ENCODE measurements at places on chromosomes 12 and 14.
A peak's percentile ranks its signal among the peaks of the same experiment; 100 is the strongest.

- DNase-seq = no peak
Observed at GRCh38 chr12:131087302-131087818, 133.7 kb downstream of the ADGRD1 start.

GRCh38 chr12:105769486-105769885 lies 369.3 kb downstream of the NUAK1 start:
- DNase-seq = no peak

GRCh38 chr14:91373591-91374254 lies 43.9 kb downstream of the CCDC88C start:
- peak; percentile 85 for DNase-seq

- DNase-seq = no peak
Observed at GRCh38 chr12:101969-102878, 35.7 kb downstream of the IQSEC3 start.

DNA sequence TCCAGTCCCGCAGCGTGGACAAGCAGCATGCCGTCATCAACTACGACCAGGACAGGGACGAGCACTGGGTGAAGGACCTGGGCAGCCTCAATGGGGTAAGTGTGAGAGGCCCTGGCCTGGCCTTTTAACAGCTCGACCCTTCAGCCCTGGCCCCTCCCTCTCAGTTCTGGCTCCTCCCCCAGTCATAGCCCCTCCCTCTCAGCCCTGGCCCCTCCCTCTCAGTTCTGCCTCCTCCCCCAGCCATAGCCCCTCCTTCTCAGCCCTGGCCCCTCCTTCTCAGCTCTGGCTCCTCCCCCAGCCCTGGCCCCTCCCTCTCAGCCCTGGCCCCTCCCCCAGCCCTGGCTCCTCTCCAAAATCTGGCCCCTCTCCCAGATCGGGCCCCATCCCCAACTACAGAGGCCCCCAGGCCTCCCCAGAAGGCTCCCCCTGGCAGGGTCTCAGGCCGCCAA lies 11.2 kb downstream of the CEP170B start:
- no peak for DNase-seq

DNA sequence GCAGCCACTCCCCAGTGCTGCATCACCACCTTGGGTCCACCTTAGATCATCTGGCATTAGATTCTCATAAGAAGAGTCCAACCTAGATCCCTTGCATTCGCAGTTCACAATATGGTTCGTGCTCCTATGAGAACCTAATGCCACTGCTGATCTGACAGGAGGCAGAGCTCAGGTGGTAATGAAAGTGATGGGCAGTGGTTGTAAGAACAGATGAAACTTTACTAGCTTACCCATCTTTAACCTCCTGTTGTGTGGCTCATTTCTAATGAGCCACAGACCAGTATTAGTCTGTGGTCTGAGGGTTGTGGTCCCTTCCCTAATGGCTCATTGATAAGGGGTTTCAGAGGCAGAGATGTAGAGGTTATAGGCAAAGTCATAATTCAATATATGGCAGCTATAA lies 615.9 kb upstream of the MIS18BP1 start:
- DNase-seq = no peak

DNA sequence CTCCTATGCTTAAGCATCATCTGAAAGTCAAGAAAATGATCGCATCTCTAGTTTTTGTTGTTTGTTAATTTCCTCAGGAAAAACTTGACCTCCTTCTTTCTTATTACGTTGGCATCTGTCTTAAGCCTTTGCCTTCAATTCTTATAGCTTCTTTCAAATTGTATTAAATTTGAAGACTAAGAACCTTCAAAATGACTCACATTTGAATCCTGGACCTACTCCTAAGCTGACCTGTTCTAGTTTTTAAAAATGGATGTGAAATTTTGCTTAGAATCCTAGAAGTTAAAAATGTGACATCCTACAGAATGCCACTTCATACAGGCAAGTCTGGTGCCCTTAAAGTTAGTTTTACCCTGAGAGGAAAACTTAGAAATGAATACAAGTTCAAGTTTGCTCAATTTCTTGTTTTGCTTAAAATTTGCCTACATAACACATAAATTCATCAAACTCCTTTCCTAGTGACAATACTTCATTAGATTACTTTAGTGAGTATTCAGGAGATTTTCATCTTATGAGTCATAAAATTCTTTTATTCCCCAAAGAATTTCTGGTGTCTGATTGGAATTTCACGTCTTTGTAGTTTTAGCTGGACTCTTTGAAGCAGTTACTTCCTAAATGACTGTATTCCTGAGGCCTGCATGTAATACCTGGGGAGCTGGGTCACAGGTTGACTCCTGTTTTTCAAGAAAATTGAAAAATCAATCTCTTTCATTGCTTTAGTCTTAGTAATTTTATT lies 152.3 kb downstream of the MSRB3 start:
- DNase-seq = no peak

GRCh38 chr12:109885616-109886015 lies 5.3 kb upstream of the GLTP start:
- no peak for DNase-seq

DNA sequence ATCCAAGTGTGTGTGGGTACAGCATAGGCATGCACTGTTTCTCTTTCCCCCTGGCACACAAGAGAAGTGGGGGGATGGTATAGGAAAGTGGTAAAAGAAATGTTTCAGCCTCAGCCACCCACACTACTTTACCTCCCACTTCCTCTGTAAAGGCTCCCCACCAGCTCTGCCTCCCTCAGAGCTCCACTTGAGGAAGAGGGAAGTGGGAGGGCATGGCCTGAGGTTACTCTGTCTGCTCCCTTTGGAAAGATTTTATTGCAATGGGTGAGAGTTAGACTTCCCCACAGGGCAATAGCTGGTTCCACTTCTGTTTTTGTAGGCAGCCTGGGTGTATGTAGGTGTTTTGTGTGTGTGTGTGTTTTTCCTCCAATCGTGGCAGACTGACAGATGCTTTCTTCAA lies 145.3 kb downstream of the SSPN start:
- DNase-seq = peak; percentile 10

GRCh38 chr14:37060496-37061260 lies 111.7 kb downstream of the SLC25A21 start:
- no peak for DNase-seq

DNA sequence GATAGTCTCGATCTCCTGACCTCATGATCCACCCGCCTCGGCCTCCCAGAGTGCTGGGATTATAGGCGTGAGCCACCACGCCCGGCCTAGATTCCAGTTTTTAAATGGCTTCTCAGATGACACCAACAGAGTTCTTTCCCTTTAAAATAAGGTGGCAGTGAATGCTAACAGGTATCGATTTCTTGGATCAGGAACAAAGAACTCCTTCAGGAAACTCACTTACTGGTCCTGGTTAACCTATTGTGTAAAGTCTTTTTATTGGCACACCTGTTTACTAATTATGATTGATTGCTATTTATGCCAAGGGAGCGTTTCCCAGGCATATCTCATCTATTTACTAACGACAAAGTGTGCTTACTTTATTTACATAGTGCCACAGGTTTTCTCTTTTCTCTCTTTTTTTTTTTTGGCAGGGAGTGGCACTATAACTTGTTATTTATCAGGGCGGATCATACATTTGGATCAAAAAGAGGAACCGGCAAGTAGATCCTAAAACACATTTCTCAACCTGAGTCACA lies 89.7 kb downstream of the GLT1D1 start:
- no peak for DNase-seq

GRCh38 chr12:131507881-131508280 lies 203.0 kb upstream of the SFSWAP start:
- no peak for DNase-seq
